ENCODE measurements at places on chromosomes 4 and X.

GRCh38 chrX:153821066-153821465, 9.3 kb downstream of the PDZD4 start:
- peak; percentile 52 for DNase-seq

- no peak for DNase-seq
These were observed 16.7 kb upstream of the PDS5A start for GRCh38 chr4:39994406-39994805.

DNA sequence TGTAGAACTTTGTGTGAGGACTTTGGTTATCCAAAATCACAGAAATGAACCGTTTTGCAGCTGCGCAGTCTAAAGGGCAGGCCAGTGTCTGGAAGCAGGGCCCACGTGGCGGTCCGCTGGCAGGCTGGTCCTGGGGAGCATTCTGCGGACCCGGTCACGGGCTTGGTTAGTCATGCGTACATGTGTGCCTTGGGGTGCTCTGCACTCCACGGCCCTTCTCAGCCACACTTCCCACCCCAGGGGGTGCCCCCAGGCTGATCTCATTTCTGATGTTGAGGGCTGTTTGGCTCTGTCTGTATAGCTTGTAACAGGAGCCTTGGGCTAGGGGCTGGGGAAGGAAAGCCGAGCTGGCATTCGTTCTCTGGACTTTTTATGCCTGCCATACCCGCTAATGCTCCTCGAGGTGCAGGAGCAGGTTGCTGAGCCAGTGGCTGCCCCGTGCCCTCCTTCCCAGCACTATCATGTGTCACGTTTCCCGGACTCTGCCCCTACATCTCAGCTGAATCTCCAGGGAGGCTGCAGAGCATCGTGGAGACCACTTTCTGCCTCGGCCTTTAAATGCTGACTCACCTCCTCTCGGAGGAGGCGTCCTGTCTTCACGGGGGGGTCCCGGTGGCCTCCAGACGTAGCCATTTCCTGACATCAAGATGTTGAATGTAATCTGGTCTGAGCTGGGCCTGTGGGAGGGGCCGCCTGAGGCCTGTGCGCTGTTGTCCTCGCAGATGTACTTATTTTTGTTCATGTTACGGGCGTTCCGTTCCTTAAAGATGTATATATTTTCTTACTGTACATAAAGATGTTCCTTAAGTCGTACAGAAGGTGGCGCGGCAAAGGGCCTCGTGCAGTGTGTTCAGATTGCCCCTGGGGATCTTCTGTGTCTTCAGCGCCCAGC, 11.4 kb upstream of the TADA2B start:
- no peak for DNase-seq

DNA sequence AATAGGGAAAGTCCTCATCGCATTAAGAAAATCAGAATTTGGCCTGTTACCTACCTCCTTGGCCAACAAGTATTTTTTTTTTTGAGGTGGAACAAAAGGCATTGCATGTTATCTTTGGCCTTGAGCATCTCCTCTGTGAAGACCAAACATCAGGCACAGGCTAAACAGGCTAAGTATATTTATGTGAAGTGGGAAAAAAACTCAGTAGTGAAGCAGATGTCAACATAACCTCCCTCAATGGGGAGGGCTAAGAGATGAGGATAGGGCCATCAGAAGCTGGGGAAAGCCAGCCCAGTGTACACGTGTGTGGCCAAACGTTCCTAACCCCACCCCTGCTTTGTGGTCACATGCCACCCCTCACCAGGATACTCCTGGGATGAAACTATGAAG, 102.5 kb downstream of the FNIP2 start:
- no peak for DNase-seq

DNA sequence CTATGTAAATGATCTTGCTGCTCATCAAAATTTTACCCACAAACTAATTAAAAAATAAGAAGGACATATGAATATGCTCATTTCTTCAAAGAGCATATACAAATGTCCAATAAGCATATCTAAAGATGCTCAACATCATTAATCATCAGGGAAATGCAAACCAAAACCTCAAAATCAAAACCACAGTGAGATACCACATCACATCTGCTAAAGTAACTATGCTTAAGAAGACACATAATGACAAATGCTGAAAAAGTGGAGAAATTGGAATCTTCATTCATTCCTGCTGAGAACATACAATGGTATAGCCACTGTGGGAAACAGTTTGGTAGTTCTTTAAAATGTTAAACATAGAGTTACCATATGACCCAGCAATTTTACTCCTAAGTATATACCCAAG, 81.9 kb downstream of the AFF2 start:
- DNase-seq, result no peak

DNA sequence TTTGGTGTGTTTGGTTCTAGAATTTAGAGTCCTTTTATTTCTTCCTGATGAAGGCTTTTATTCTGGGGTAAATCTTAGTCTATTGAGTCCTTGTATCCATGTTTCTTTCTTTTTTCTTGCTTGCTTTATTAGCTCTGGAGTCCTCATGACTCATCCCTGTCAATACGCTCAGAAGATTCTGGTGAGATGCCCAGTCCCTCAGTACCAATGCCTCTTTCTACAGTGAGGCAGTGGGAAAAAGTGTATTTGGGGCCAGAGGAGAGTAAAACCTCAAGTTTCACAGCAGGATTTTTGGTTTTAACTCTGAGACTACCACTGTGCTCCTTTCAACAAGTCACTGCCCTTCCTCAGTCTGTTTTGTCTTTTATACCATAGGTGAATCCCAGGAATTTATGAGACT, 368.0 kb downstream of the GBA3 start:
- DNase-seq, result no peak

All from NCI-H1417 (cell line).